NCI-H187 (cell line): ENCODE measurements at places on chromosomes 13 and 19.

- DNase-seq = no peak
These were observed 28.5 kb downstream of the GSX1 start for GRCh38 chr13:27820524-27821482.

DNA sequence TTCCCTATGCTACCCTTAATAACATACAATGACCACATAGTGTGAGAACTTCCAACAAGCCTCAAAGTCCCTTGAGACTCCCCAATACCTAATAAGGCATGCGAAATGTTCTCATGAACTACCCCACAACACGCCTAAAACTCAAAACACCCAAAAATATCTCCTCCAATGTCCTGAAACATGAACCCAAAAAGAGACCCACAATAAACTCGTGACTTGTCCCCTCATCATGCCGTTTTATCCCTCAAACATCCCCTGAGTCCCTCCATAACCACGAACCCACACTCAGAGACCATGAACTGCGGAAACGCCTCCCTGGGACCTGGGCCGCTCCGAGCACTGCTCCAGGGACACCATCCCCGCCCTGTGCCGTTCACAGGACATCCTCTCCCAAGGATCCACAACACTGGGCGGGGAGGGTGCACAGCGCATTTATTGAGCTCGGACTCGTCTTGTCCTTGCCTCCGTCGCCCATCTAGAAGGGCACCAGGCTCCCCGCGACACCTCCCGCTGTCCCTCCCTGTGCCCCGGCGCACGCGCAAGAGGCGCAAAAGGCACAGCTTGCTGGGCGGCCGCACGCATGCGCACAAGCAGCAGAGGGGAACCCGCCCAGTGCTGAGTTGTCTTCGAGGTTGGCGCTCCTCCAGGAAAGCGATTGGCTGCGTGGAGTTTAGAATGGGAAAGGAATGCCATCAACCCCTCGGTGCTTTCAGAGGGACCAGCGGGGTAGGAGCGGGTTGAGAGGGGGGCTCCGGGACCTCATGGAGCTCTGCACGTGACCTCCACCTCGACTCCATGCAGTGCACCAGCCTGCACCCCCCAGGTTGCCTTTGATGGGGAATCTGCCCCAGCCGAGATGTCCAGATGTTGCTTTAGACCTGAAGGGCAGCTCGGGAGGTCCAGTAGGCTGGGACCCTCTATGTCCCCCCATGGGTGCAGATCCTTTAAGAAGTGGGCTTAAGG lies 8.8 kb downstream of the FXYD3 start:
- no peak for DNase-seq

- no peak for DNase-seq
These were observed 5.5 kb downstream of the IER2 start for GRCh38 chr19:13155472-13156359.

DNA sequence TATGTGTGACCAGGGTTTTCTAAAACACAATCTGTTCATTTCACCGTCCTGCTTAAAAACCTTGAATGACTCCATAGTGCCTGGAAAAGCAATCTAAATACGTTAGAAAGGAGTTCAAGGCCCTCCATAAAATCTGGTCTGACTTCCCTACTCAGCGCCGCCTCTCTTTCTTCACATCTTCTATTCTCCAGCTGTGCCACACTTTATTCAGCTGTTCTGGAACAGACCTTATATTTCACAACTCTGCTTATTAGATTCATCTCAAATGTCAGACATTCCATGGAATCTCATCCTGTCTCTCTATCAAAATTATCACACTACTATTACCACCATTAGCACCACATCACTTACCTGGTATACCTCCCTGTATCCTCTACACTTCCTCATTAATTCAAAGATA lies 19.8 kb upstream of the SPART start:
- DNase-seq = no peak

DNA sequence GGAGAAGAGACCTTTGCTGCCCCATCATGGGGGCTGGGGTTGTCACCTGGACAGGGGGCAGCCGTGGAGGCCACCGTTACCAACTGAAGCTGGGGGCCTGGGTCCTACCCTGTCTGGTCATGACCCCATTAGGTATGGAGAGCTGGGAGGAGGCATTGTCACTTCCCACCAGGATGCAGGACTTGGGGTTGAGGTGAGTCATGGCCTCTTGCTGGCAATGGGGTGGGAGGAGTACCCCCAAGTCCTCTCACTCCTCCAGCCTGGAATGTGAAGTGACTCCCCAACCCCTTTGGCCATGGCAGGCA lies 9.0 kb downstream of the EGLN2 start:
- no peak for DNase-seq

GRCh38 chr19:11151181-11151580 lies 4.4 kb downstream of the SPC24 start:
- DNase-seq = no peak

- DNase-seq = no peak
These were observed 22.8 kb upstream of the ABCC4 start for GRCh38 chr13:95323930-95324662.

- no peak for DNase-seq
These were observed 590 bp upstream of the LGI4 start for GRCh38 chr19:35135389-35135909.

- no peak for DNase-seq
These were observed 34.3 kb downstream of the ZNF473 start for GRCh38 chr19:50060107-50060506.

GRCh38 chr19:11383706-11384048 lies 437 bp downstream of the EPOR start:
- DNase-seq = no peak

DNA sequence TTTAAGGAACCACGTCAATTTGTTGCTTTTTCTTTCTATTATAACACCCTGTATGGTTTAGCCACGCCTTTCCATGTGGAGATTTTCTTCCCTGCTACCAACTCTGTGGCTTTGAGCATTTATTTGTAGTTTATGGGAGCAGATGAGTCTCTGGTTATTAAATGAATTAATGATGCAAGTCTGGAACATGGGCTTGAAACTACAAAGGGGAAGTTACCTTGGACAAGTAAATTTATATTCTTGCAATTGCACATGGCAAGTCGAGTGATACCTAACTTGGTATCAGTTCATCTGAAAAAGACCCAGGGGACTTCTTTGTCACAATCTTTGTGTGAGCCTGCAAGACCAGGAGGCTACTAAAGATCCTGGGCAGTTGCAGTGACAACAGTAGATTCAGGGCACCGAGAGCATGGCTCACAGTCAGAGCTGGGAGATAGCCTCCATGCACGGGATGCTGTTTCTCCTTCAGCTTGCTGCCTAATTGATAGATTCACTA lies 24.4 kb downstream of the B3GLCT start:
- no peak for DNase-seq

DNA sequence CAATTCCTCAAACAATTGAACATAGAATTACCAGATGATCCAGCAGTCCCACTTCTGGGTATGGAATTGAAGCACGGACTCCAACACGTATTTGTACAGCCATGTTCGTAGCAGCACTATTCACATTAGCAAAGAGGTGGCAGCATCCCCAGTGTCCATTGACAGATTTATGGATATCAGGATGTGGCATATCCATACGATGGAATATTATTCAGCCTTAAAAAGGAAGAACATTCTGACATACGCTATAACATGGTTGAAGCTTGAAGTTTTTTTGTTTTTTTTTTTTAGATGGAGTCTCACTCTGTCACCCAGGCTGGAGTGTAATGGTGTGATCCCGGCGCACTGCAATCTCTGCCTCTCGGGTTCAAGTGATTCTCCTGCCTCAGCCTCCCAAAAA lies 220.6 kb downstream of the ZIC5 start:
- DNase-seq = no peak

DNA sequence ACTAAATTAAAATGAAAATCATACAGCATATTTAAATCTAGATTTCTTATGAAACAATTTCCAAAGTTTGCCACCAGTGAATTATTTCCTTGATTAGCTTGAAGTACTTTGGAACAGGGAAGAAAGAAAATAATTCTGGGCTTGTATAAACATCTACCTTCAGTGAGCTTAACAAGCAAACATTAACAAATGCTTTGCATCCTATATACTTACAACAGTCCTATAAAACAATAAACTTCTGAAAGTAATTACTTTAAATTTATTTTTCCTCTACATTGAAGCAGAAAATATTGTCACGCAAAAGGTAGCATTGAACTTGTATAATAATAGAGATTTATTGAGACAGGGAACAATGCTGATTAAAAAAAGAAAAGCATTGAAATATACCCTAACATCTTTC lies 164.8 kb downstream of the DACH1 start:
- no peak for DNase-seq

DNA sequence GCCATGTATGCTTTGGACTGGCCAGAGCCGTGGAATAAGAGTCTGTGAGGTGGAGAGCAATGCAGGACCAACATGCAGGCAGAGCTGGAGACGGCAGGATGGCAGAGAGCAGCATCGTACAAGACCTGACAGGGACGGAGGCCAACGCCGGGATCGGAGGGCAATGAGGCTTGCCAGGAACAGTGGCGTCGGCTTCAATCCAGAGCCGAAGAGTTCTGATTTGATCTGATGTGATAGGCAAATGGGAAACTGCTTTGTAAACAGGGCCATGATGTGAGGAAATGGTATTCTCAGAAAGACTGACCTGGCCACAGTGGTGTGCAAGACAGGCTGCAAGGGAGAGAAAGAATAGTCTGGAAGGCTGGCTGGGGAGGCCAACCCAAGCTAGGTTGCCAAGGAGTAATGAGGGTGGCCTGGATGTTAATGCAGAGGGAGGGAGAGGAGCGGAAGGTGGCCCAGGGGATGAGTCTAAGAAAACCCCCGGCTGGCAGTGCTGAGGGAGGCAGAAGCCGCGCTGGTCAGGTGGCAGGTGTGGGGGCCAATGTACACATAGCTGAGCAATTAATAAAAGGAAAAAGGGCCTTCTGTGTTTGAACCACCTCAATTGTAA lies 26.7 kb downstream of the RCBTB2 start:
- DNase-seq = no peak

DNA sequence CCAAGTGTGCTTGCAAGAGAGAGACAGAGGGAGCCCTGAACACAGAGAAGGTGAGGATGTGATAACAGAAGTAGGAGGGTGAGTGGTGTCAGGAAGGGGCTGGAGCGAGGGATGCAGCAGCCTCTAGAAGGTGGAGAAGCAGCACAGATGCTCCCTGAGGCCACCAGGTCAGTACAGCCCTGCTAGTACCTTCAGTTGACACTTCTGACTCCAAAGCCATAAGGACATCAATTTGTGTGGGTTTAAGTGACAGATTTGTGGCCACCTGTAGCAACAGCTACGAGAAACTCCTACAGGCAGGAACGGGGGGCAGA lies 6.9 kb downstream of the ERICH4 start:
- no peak for DNase-seq

GRCh38 chr19:45834970-45835369 lies 19.9 kb upstream of the RSPH6A start:
- DNase-seq = no peak

DNA sequence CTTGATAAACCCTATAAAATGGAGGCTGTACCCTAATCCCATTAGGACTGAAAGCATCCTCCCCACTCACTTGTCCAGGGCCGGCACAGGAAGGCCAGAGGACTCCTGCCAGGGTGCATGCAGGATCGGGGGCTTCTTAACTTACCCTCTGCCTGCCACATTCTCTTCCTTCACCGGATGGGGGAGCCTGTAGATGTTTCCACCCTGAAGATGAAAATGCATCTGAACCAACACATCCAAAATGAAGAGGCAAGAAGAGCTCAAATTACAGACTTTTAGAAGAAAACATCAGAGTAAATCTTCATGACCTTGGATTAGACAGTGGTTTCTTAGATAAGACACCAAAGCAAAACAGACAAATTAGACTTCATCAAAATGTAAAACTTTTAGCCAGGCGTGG lies 25.9 kb upstream of the NAPA start:
- DNase-seq = no peak

- DNase-seq = no peak
These were observed 493.6 kb downstream of the FOXO1 start for GRCh38 chr13:40172878-40173277.

GRCh38 chr13:43647471-43647870 lies 139.3 kb downstream of the ENOX1 start:
- DNase-seq = no peak

GRCh38 chr13:49499889-49500660 lies 4.3 kb downstream of the PHF11 start:
- no peak for DNase-seq

- DNase-seq = no peak
These were observed 37.7 kb downstream of the LHFPL6 start for GRCh38 chr13:39565036-39565949.

- no peak for DNase-seq
These were observed 26.3 kb upstream of the KCTD12 start for GRCh38 chr13:76912476-76912875.

DNA sequence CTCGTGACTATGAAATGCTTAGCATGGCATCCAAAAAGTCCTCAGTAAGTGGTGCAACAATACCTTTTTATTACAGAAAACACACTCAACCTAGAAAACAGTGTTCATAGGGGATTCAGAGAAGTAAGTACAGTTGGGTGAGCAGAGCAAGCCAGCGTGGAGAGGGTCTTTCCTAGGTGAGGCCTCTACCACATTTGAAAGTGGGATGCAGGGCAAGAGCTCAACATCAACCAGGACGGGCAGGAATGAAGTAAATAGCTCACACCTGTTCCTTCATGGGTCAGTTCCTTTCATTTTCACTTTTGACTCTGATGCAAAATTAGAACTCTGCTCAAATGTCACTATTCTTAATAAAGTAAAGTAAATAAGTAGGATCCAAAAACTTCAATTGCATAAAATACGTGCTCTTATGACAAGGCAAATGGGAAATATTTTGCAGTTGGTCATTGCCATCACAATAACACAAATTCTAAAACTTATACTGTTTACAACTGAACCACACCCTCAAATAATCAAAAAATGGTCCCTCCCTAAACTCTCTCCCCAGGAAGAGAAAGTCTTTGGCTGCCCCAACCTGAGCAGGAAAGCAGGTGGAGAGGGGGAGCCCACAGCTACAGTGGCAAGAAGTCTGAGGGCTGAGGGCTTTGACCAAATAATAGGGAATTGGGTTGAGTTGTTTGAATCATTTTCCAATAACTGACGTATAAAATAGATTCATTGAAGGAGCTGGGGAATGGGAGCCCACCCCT lies 20.2 kb downstream of the CHAMP1 start:
- no peak for DNase-seq

GRCh38 chr13:89748716-89749115 lies 1598.8 kb upstream of the MIR17HG start:
- DNase-seq = no peak

- no peak for DNase-seq
These were observed 40.7 kb downstream of the PCCA start for GRCh38 chr13:100129605-100130004.

DNA sequence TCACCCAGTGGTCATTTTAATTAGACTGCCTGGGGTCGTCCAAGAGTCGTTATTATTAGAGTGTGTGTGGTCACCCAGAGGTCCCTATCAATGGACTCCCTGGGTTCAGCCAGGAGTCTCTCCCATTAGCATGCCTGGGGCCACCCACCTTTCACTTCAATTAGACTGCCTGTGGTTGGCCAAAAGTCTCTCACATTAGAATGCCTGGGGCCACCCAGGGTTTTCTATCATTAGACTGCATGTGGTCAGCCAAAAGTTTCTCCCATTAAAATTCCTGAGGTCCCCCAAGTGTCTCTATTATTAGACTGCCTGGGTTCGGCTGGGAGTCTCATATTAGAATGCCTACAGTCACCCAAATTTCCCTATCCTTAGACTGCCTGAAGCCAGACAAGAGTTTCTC lies 1472.6 kb downstream of the UQCRFS1 start:
- no peak for DNase-seq

- no peak for DNase-seq
These were observed 14.6 kb downstream of the ADGRE5 start for GRCh38 chr19:14395710-14396336.

GRCh38 chr13:95060014-95060519 lies 241.2 kb downstream of the ABCC4 start:
- no peak for DNase-seq
